ENCODE measurements at places on chromosomes 3 and 15. TPM values are rescaled to one million over a fixed set of nuclear protein-coding genes. Genes with fewer than 3 reads are reported as not detected.

GRCh38 chr15:89007989-89008388, 80.3 kb upstream of the ABHD2 start:
- DNase-seq, result no peak

The IL5RA gene
- total RNA-seq, result 0.64 TPM

- DNase-seq, result no peak
Measured at GRCh38 chr15:48520376-48521155, 124.9 kb downstream of the FBN1 start.

GRCh38 chr15:77874063-77874462, 203.4 kb downstream of the TBC1D2B start:
- no peak for DNase-seq

DNA sequence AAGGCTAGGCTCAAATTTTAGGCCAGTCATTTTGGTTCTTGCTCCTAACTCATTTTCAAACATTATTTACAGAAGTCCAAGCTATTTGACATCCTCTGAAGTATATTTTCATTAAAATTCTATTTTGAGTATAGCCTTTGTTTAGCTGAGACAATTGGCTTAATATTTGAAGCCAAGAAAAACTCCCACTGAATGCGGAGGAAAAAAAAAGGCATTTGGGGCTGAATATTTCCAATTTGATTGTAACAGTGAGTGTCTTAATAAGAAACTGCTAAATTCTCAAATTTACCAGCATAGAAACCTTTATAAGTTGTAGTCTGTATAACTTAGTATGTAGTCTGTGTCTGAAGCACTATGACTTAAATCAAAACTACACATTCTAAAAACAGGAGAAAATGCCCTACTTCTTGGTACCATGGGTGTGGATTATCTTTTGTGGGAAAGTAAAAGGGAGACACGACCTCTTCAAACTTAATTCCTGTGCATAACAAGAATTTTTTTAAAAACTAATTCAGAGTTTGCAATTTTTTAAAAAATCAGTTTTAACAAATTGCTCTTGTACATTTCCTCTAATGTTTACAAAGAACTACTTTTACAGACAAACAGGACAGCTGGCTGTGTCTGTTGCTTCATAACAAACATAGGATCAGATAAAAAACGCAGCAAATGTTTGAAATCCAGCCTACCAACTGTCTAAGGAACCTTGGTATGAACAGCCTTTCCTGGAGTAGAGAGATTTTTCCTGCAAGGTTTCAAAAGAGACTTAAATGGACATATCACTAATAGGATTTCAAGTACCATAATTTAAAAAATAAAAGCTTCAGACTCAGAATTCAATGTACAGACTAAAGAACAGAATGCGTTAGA, 52.7 kb upstream of the LMOD3 start:
- no peak for DNase-seq

GRCh38 chr15:63200464-63201249, 11.3 kb downstream of the RAB8B start:
- DNase-seq, result no peak

DNA sequence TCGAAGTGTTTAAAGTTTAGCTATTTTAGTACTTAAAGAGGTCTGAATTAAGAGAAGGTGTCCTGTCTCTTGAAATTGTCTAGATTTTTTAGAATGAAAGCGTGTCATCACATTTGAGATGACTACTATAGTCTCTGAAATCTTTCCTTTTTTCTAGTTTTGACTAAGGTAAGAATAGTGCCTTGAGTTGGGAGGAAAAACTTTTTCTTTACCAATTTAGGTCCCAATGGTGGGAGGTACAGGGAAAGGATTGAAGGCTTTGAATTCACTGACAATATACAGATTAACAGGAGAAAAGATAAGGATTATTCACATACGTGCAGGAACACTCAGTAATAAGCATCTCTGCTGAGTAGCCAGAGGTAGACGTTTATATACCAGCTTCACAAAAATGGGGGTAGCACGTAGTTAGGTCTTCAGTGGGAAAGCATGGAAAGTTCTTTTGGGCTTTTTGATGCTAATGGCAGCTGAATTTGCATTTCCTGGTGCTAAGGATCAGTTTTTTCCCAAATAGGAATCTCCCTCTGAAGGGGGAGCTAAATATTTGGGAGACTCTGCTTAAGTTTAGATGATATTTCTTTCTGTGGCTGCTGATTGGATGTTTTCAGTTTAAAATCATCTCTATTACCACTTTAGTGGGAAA, 88.1 kb downstream of the VPS8 start:
- DNase-seq, result no peak

DNA sequence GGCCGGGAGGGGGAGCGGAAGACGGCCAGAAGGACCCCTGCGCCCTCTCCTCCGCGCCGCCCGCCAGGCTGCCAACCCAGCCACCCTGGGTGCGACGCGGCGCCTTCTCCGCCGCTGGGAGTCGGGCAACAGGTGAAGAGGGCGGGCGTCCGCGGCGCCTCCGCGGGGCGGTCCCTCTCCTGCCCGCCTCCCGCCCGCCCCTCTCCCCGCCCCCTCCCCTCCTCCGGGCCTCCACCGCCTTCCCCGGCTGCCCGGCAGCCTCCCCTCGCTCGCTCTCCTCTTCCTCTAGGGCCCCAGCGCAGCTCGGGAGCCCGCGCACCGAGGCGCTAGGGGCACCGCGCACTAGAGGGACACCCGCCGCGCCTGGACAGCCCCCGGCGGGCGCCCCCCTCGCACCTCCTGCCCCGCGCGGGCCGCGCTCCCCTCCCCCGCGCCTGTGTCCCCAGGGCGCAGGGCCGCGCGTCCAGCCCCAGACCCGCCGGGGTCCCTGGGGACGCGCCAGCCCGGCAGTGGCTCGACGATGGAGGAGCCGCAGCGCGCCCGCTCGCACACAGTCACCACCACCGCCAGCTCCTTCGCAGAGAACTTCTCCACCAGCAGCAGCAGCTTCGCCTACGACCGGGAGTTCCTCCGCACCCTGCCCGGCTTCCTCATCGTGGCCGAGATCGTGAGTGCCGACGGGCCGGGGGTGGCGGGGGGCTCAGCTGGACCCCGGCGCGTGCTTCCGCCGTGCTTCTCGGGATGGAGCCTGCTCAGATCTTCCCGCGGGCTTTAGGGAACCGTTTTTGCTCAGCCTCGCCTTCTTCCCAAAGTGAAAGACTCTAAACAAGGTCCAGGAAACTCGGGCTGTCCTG, at the start of gene CMTM8:
TSS of gene CMTM8 (plus strand) at position 228 of the 854 bp plus-strand sequence. CDS start at position 521, 293 bp downstream.
- DNase-seq, result peak; percentile 68

- DNase-seq, result no peak
Measured at GRCh38 chr3:27105904-27106303, 263.3 kb downstream of the NEK10 start.

The SKOR1 gene
- total RNA-seq, result 0.89 TPM

The BNC1 gene
- total RNA-seq, result not detected

- no peak for DNase-seq
Measured at GRCh38 chr3:171057072-171057471, 30.6 kb upstream of the SLC2A2 start.

- no peak for DNase-seq
Measured at GRCh38 chr15:64070965-64071851, 22.4 kb downstream of the CIAO2A start.

The PARP9 gene
- 107 TPM for total RNA-seq

DNA sequence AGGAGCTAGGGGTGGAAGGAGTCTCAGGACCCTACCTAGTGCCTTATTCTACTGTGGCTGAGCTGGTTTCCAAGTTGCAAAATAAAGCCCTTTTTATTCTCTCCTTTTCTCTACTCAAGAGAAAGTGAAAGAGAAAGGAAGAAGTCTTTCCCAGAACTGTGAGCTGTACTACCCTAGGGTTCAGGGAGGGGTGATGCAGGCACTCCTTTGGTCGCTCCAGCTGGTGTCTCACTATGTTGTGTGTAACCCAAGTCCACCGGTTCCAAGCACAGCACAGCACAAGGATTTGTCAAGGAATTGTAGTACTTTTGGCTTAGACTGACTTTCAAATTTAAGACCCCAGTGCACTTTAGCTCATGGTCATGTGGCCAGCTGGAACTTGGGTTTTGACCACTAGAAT, 1721.7 kb downstream of the OTOL1 start:
- DNase-seq, result no peak

DNA sequence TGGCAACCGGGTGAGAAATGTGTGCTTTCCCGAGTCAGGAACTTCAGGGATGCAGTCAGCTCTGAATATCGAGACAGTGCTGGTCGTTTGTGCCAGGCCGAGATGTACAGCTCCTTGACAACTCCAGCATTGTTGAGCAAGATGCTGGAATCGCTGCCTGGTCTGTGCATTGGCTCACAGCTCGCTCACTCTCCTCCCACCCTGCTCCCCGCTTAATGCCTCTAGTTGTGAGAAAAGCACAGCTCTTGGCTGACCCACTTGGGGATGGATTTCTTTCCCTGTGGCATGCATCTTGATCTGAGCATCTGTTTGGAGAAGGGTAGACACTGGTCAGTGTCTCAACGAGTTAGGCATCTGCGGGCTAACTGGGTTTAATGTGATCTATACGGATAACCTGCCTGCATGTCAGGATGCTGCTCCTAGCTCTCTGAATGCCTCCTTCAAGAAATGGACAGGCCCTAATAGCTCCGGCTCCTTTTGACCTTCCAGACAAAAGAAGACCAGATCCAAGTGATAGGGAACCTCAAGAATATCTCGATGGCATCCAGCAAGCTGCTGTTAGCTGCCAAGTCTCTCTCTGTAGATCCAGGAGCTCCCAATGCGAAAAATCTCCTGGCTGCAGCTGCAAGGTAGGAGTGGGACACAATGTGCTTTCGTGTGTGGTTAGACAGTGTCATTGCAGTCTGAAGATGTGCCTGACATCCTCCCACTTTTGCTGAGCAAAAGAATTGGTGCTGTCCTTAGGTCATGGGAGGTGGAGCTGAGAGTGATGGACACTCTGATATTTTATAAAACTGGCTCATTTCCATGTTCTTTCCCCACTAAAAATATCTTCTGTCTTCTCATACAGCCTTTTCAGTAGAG, 302.2 kb upstream of the TPM1 start:
- DNase-seq, result no peak

GRCh38 chr3:170600005-170600624, 14.2 kb upstream of the SLC7A14 start:
- no peak for DNase-seq

GRCh38 chr3:114242947-114243346, 5.6 kb upstream of the ZNF80 start:
- DNase-seq, result no peak

DNA sequence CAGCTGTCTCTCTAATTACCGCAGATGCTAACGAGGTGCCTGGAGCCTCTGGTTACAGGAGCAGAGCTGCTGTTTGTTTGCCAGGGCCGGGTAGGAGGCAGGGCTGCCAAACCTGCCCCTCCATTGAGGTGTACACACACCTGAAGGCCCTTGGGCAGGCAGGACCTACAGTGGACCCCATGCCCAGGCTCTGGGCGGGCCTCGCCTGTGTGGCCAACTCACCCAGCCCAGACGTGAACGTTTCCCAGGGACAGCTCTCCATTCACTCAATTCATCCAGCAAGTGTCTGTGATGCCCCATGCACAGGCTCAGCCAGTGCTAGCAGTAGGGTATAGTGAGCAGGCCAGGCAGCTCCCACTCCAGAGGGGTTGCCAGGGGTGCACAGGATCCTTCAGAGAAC, 43.7 kb downstream of the PLXNA1 start:
- no peak for DNase-seq

- no peak for DNase-seq
Measured at GRCh38 chr3:6862880-6863195, 1.9 kb downstream of the GRM7 start.

DNA sequence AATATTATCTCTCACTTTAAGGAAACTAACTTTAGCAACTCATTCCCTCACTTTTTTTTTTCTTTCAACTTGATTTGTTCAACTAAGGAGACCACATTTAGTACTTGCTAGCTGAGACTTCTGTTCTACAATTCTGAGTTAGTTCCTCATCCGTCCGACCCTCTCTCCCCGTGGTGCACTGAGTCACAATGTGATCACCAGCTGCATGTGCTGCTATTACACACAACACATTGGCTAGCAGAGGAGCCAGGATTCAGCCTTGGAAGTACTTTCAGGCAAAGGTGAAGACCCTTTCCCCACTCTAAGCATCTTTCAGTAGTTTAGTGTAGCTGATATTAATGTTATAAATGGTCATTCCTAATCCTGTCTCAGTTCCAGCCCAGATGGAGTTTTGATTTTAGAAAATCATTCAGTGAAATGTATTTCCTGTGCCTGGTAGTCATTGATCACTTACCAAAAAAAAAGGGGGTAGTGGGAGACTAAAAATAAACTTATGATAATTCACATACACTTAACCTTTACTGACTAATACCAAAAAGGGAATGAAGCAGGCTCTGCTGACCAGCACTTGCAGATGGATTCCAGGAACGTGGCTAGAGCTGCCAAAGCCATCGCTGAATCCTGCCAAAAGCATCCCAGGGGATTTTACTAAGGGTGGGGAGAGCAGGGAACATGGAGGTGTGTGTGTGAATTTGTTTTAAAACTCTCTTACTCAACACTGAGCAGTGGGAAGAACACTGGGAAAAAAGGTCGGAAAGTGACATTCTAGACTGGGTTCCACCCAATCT, 424.8 kb downstream of the LPP start:
- DNase-seq, result no peak

- no peak for DNase-seq
Measured at GRCh38 chr15:80932513-80932815, 57.2 kb downstream of the MESD start.

DNA sequence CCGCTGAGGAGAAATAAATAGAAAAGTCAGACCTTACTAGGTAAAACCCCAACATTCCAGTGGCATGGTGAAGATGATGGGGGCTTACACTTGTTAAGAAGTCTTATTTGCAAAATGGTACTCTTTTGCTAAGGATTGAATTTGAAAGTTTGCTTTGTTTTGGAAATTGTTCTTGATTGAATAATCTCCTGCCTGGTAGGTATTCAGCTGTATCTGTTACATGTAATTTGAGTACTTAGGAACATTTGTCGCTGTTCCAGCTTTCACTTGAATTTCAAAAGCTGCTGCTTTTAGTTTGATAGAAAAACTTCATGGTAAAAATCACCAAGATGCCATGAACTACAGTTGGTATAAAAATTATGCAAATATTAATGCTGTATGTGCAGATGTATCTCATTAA, 44.6 kb downstream of the TFG start:
- no peak for DNase-seq

DNA sequence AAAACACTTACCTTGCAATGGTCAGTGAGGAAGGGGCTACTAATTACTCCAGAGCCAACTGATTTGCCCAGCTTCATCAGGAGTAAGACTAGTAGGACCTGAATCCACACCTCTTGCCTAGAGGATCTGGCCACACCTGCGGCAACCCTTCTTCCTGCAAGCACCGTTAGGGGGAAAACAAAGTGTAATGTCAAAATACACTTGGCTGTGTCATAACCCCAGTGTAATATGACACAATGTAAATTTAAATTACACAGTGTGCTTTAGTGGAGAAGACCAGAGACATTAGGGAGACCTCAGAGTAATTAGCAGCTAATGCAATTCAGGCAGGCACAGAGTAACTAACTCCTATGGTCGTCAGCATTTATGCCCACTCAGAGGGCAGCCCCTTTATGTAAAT, 308.5 kb upstream of the ARRDC4 start:
- no peak for DNase-seq

DNA sequence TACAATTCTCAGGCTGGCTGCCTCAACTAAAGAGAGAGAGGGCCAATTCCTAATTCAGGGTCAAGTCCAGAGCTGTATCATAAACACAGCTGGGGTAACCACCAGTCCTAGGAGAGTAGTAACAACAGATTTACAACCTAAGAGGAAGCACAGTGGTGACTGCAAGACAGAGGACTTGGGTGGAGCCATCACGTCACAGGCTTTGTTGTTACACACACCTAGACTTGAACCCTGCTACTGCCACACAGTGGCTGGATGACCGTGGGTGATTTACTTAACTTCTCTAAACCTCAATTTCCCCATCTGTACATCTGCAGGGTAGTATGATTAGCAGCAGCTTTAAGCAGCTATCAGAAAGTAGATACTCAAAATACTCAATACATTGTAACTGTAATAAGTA, 78.6 kb downstream of the MYLK start:
- no peak for DNase-seq

The HRG gene
- total RNA-seq, result not detected

Measured in activated naive CD8-positive, alpha-beta T cell treated with anti-CD3 and anti-CD28 coated beads, Interleukin-2, amount 10 ng/mL, durations not matched to agents 7 days and 5 days (primary cell).